ENCODE measurements at places on chromosomes 3 and 15.

DNA sequence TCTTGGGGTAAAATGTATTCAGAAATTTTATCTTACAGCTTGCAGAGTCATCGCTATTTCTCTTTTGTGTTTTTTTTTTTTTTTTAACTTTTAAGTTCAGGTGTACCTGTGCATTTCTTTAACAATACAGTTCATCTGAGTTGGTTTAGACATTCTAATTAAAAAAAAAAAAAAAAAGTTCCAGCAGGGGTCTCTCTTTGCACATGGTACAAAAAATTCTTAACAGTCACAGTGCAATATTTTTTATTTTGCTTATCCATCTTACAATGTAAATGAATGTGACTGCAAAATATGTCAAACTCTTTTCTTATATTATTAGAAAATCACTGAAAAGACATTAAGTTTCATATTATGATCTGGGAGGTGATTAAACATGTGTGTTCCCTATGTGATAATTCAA lies 47.5 kb upstream of the SLC9A9 start:
- no peak for DNase-seq

DNA sequence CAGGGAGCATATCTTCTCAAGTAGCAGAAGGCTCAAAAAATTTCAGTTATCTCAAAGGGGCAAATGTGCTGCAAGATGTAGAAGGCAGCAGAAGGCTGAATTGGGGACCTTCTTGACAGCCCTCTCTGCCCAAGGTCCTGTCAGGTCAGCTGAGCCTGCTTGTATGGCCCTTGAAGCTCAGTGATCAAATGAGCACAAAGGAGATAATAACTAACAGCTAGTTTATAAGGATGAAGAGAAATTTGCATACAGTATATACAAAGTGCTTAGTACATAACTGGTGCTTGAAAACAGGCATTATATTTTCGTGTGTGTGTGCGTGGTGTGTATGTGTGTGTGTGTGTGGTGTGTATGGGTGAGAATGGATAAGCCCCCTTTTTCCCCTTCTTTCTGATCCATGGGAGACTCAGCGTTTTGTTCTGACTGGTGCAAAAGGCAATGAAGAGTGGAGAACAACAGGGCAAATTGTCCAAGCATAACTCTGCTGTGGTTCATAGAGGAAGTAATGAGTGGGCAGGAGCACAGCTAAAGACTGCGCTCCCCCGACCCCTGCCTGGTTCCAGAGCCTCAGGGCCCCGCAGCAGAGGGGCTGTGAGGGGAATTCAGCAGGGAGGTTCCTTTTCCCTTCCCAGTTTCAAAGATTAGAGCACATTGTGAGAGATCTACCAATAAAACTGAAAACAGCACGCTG lies 356.8 kb upstream of the NR2F2 start:
- DNase-seq: no peak

GRCh38 chr3:46989146-46989810 lies 9.8 kb downstream of the NBEAL2 start:
- DNase-seq: no peak

- DNase-seq: no peak
These were observed 39.9 kb upstream of the TNFAIP8L3 start for GRCh38 chr15:51134416-51135199.

DNA sequence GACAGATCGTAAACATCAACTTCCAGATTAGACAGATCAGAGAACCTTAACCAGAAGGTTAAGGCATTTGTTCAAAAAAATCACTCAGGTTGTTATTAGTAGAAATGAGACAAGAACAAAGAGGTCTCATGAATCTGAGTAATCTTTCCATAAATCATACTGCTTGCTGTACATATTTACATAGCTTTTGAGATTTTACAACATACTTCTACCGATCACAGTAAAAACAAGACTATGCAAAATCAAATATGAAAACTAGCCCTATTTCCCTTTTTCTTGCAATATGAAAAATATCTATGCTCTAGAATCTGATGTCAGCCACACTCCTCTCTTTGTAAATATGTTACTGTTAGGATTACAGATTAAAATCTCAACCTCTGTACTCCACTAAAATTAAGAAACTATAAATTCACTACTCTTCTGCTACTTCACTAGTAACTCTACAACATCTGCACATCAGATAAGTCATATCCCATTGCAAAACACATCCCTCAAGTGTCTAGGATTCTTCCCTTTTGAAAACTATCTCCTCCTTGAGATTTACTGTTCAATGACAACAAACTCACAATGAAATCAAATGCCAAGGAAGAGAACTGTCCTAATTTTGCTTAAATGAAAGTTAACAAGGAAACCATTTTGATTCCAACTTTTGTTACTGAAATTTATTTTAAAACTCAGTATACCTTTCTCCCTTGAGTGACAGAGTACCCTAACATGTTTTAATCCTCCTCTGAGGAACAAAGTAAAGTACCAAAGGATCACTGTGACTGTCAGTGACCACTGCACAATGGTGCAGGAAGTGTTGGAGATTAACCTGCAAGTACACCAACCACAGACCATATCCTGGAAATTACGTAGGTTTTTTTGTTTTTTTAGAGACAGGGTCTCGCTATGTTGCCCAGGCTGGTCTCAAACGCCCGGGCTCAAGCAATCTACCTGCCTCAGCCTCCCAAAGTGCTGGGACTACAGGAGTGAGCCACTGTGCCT lies 12.8 kb downstream of the DCUN1D1 start:
- DNase-seq: no peak

GRCh38 chr3:191330530-191331048 lies 263 bp upstream of the UTS2B start:
- DNase-seq: no peak

DNA sequence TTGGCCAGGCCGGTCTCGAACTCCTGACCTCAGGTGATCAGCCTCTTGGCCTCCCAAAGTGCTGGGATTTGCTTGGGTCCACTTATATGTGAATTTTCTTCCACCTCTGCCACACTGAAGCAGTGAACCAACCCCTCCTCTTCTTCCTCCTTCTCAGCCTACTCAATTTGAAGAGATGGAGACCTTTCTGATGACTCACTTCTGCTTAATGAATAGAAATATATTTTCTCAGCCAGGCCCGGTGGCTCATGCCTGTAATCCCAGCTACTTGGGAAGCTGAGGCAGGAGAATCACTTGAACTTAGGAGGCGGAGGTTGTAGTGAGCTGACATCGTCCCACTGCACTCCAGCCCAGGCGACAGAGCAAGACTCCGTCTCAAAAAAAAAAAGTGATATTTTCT lies 46.8 kb upstream of the GATM start:
- no peak for DNase-seq

DNA sequence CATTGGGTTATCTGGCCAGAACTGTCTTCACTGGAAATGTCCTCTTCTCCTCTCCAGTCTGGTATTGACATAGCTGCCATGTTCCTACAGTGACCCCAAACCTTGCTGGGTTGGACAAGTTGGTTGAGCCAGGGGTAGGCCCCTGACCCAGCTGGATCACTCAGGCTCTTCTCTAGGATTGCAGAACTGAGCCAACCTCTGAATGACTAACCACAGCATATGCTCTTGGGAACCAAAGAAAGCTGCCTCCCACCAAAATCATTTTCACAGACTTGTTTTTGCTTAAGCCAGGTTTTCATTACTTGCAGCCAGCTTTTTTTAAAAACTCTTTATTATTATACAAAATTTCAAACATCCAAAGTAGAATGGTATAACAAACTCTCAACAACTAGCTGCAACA lies 41.4 kb downstream of the FSIP1 start:
- no peak for DNase-seq

DNA sequence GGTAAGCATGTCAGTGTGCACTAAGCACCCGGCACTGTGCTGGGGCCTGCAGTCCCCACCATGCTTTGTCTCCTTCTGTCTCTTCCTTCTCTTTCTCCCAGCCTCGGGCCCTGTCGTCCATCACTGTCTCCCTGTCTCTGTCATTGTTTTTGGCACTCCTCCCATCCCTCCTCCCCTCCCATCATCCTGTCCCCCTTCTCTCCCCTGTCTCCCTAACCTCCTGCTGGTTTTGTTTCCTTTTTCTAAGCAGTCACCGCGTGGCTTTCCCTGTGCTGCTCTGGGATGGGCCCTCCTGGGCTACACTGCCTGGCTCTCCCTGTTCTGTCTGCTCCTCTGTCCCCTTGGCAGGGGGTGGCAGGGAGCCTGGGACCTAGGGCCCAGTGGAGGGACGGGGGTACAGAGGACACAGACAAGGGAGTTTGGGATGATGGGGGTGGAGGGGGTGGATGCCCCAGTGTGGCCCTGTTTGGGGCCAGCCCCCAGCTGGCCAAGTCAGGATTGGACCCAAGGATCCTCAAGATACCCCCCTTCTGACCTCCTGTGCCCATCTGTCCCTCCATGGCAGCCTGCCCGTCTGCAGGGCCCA lies 5.7 kb downstream of the CHST13 start:
- DNase-seq: no peak

GRCh38 chr3:71195492-71195891 lies 388.0 kb downstream of the FOXP1 start:
- DNase-seq: no peak

- no peak for DNase-seq
These were observed 129.1 kb downstream of the ZNF621 start for GRCh38 chr3:40653878-40654277.

GRCh38 chr15:83413054-83413719 lies 34.0 kb upstream of the SH3GL3 start:
- no peak for DNase-seq

DNA sequence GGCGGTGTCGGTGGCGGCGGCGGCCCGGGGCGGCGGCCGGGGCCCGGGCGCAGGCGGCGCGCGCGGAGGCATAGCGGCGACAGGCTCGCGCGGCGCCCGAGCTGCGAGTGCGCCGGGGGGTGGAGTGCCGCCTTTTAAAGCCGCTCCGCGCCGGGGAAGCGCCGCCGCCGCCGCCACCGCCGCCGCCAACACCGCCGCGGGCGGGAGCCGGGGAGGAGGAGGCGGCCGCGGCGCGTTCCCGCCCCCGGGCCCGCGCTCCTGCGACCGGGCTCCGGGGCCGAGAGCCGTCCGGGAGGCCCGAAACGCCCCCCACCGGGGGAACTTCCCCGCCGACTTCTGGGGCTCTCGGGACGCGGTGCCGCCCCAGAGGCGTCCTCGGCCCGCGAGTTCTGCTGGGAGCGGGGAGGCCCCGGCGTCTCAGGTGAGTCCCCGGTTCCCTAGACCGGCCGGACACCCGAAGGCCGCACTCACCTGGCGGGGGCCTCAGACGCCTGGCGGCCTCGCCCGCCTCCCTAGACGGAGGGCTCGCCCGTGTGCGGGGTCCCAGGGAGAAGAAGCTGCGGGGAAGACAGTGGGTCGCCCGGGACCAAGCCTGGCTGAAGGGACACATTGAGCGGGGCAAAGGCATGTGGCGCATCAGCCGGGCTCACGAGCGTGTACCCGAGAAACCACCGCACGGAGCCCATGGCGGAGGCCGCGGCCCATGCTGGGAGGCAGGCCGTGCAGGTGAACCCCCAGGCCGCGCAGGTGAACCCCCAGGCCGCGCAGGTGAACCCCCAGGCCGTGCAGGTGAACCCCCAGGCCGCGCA lies at the start of gene PCSK6:
PCSK6 (minus strand) TSS at position 109 of the 809 bp plus-strand sequence; CDS start at position 72, 37 bp downstream.
- DNase-seq: no peak

DNA sequence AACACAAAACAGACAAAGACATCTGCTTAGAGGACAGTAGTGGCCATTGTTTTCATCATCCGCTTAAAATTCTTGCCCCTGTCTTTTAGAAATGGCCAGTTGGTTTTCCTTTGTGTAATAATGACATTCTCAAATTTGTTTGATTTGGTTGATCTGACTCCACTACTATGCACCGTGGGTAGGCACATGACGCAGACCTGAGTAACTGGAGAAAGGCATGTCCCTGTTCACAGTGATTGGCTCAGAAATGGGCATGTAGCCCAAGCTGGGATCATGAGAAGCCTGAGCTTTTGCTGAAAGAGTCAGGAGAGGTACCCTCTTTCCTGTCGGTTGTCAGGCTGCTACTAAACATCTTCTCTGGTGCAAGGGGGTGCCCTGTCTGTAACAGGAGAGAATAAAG lies 36.6 kb upstream of the MAGI1 start:
- DNase-seq: no peak

DNA sequence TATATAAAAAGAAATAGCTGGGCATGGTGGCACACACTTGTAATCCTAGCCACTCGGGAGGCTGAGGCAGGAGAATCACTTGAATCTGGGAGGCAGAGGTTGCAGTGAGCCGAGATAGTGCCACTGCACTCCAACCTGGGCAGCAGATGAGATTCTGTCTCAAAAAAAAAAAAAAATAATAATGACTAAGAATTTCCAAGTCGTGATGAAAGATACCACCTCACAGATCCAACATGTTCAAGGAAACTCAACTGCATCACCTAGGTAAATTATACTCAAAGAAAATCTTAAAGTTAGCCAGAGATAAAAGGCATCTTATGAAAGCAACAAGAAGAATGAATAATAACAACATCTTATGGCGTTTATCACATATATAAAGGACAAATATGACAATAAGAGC lies 50.1 kb downstream of the DOCK3 start:
- no peak for DNase-seq

GRCh38 chr3:192212979-192213378 lies 514.4 kb downstream of the FGF12 start:
- DNase-seq: no peak

DNA sequence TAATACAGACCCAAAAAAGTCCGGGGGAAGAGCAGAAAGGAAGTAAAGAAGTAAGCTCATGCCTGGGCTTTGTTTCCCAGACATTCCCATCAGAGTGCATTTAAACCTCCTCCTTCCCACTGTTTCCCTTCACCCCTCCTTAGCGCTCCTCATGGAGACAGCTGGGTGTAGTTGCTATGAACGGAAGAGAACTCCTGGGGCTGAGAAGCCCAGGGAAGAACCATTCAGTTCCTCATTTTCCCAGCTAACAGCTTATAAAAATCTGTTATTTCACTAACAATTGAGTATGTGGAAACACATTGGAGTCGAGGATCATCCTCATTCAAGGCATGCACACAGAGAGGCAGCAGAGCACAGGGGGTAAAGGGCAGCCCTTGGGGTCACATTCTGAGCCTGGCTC lies 299.3 kb downstream of the SHQ1 start:
- no peak for DNase-seq

DNA sequence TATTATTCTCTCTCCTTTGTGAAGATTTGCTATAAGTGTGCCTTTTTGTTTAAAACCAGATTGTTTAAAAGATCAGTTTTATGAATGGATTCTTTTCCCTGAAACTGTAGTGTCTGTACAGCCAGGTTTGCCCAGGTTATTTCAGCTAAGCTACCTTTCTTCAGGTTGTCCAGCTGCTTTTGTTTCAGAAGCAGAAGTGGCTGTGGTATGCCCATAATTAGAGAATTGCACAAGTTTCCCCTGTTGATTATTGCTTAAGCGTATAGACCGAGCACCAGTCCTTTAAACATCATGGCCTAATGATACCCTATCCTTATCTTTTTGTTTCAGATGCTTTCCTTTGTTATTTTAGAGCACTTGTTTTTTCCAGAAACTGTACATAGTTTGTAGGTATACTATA lies 10.2 kb downstream of the ASB7 start:
- no peak for DNase-seq

GRCh38 chr3:151146071-151146730 lies 56.8 kb downstream of the GPR171 start:
- DNase-seq: peak; percentile 53

- DNase-seq: no peak
These were observed 369.5 kb upstream of the THBS1 start for GRCh38 chr15:39211108-39211979.

GRCh38 chr3:99817047-99817436 lies 620 bp upstream of the CMSS1 start:
- DNase-seq: no peak

GRCh38 chr3:8077126-8077525 lies 424.5 kb upstream of the LMCD1 start:
- DNase-seq: no peak

Data from activated gamma-delta T cell treated with Interleukin-2 at 50 U/mL for 16 hours (primary cell).